Kidney epithelial cell (primary cell): ENCODE measurements at places on chromosomes 2 and 18.

DNA sequence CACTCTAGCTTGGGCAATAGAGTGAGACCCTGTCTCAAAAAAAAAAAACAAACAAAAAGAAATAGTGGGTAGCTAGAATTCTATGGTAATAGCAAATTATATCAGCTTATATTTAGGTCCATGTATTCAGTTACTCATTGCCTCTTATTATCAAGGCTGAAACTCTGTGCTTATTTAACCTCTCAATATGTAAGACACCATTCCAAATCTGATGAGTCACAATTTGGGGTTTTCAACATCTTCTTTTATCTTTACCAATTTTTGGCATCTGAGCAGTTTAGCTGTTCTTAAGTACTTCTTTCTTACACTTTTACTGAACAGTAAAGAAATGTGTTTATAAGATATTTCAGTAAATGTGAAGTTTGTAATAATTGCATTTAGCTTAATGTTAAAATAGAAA lies 69.3 kb downstream of the TTC27 start:
- no peak for DNase-seq

GRCh38 chr2:240568678-240569522 lies 616 bp downstream of the RNPEPL1 start:
- DNase-seq: no peak

DNA sequence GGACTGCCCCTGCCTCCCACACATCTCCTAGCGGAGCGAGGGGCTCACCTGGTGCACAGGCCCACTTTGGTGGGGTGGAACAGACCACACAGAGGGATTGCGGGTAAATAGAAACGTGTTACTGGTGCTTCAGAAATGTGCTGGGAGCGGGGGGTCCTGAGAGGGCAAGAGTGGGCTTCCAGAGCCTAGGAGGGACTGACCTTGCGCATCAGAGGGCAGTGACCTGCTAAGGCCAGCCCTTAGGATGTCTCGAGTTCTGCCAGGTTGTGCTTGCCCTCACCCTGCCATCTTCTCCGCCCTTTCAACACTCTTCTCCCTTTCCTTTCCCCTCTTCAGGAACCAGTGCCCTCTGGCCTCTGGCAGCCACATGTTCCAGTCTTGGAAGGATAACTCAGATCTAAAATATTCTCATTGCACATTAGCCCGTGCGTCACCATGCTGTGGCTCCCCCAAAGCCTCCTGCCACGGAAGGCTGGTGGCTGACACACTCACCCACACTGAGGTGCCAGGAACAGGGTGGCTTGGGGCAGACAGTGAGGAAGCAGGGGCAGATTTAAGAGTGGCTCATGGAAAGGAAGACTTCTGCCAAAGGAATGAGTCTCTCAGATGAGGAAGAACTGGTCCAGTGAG lies 89.6 kb downstream of the MCFD2 start:
- no peak for DNase-seq

DNA sequence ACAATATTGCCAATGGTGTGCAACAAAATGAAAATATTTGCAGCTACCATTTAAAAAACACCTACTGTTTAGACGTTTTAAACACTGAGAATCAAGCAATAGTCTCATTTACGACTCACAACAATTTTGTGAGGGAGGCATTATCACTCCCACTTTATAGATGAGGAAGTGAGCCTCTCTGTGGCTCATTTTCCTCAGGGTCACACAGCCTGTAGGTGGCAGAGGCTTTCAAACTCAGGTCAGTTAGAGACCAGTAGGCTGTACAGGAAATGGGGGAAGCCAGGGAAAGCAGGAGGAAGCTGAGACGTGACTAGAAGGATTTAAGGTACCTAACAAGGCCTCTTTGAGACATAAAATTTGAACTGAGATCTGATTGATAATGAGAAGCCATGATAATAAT lies 95.0 kb upstream of the ZNF521 start:
- DNase-seq: no peak

GRCh38 chr18:69885841-69886531 lies 61.7 kb downstream of the CD226 start:
- no peak for DNase-seq

GRCh38 chr2:194867328-194867727 lies 789.7 kb upstream of the SLC39A10 start:
- DNase-seq: no peak

DNA sequence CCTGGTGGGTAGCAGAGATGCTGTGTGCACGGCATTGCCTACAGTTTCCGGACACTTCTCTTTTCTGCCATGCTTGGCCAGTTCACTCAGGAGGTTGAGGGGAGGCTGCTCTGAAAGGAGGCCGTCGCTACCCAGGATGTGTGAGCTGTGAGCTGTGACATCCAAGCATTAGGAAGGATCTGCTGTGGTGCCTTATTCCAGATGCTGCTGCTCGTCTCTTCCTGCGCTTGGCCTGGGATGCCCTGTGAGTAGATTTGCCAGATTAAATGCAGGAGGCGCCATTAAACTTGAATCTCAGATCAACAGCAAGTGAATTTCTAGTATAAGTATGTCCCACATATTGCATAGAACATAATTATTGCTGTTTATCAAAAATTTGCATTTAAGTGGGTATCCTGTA lies 124.2 kb upstream of the SIX3 start:
- no peak for DNase-seq

GRCh38 chr2:74922592-74923227 lies 35.7 kb upstream of the POLE4 start:
- no peak for DNase-seq

GRCh38 chr2:84940831-84941412 lies 30.0 kb upstream of the KCMF1 start:
- DNase-seq: no peak

DNA sequence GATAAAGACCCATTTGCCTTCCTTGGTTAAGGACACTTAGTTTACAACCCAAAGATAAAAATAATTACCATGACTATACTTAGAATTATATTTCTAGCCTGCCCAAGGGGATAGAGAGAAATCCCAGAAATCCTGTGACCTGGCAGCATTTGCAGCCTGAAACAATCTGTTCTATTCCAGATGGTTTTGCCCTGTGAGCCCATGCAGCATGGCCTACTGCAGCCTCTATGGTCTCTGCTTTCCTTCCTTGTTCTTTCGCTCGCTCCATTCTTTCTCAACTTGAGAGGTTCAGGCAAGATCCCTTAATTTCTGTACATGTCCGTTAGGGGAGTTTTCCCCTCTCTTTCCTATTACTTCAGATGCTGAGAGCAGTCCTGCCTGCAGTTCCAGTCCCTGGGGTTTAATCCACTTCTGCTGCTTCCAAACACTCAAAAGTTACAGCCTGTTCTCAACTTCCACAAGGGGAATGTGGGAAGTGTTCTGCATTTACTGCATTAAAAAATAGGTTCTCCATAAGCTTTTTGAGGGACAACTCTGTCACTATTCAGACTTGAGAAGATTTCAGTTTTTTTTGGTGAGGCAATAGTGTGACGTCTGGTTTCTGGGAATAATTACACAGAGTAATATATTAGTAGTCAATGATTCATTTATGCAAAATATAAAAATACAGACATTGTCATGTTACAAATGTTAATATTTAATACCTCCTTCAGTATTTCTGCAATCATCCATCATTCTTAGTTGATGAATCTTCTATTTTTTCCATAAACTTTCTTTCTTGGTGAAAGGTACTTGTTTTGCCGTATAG lies 80.3 kb downstream of the CDCA7 start:
- no peak for DNase-seq

DNA sequence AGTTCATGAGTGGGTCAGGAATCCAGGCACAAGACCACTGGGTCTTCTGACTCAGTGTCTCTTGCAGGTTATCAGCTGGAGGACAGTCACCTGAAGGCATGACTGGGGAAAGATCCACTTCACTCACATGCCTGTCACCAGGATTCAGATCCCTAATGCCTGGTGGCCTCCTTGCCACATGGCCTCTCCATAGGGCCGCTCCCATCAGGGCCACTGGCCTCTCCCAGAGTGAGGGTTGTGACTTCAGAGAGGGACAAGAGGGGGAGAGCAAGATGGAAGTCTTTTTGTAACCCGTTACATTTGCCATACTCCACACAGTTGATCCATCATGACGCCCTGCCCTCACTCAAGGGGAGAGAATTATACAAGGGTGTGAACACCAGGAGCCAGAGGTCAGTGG lies 13.0 kb upstream of the OTOS start:
- DNase-seq: no peak

DNA sequence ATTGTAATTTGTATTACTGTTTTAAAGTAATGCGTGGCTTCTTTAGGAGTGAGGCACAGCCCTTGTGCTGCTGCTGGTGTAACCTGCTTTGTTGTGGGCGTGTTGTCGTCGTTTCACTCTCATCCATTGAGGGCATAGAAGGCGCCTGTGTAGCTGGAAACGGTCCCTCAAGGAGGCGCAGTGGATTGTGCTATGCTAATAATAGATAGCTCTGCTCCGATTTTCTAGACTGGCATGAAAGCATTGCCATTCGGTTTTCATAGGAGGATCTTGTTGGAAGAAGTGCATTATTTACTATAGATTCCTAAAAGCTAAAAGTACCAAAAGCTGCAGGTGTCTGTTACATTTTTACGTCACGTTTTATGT lies 17.9 kb downstream of the RAB12 start:
- DNase-seq: no peak

DNA sequence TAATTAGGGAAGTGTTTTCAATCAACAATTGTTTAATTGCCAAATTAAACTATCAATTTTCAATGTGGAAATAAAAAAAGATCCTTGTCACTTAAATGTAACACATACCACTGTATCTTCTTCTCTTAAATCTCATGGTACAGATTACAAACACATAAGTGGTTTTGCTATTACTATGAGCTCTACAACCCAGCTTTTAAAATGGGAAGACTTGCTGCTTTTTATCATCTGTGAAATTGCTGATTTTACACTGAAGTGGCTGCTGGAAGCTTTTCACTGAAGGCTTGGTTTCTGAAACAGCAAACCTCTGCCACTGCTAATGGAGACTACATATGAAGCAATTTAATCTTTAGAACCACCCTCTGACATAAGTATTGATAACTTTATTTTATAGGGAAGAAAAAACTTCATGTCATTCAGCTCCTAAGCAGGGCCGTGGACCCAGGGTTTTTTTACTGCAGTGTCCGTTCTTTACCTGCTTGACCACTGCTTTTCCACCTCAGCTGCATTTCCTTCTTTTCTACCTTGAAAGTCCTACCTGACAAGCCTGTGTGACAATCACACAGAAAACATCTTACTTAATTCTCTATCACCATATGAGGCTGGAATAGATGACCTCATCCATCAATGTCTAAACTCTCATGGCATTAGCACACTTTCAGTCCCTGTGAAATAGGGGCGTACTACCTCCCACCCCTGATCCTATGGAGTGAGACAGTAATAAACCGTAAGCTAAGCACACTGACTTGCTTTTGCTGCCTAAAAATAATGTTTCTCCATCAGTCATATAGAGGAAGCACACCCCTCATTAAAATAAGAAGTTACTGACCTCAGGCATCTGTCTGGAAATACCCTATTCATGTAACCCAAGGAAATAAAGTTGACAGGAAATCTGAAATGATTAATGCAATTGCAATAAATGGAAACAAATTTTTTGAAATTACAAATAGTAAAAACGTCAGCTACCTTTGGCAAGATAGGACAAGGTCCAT lies 19.2 kb upstream of the SLC8A1 start:
- DNase-seq: no peak

DNA sequence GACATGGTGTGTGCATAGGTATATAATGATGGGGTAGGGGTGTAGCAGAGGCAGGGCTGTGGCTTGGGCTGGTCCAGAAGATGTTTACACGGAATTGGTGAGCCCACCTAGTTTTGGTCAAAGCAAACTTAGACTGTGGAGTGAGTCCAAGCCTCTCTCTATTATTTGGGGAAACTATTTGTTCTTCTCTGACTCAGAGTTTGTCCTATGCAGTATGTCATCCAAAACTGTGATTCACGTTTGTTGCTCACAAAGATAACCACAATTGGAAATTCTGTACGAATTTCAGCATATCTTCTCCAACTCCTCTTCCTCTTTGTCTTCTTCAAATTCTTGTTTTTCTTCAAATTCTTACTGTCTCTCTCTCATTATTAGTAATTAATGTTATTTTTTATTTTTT lies 292.9 kb downstream of the XIRP2 start:
- no peak for DNase-seq

GRCh38 chr2:179050755-179051154 lies 818 bp upstream of the CCDC141 start:
- no peak for DNase-seq

DNA sequence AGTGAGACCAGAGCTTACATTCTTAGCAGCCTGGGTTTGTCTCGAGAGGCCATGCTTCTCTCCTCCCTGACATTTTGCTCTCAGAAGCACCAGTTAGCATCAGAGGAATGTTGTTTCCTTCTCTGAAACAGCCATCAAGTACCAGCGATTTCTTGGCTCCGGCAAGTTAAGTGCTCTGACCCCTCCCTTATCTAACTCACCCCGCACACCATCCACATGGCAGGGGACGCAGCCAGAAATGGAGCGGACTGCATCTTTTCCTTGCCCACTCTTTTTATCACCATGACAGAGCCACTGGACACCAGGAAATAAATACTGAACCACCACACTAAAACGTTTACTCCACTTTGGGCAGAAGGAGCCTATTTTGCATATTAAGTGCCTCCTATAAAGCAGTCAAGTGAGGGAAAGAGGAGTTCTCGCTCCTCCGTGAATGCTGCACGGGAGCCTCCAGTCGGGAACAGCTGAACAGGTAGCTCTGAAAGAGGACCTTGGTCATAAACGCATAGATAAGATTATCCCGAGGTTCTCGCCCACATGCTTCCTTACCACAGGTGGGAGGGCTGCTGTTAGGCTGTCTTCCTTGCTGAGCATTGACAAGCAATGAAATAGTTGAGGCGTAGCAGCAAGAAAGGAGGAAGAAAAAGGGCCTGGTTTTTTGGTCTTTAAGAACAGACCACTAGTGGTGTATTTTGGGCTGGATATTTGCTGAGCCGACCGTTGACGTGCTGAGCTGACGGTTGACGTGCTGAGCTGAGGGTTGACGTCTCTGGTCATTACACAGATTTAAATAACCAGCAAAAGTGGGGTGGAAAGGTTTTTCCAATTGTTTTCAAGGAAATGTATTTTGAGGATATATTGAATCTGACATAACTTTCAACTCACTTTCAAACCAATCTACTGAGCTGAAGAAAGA lies 71.4 kb upstream of the ITGB6 start:
- DNase-seq: no peak

- no peak for DNase-seq
Observed at GRCh38 chr2:65877331-65878010, 445.1 kb upstream of the SPRED2 start.

DNA sequence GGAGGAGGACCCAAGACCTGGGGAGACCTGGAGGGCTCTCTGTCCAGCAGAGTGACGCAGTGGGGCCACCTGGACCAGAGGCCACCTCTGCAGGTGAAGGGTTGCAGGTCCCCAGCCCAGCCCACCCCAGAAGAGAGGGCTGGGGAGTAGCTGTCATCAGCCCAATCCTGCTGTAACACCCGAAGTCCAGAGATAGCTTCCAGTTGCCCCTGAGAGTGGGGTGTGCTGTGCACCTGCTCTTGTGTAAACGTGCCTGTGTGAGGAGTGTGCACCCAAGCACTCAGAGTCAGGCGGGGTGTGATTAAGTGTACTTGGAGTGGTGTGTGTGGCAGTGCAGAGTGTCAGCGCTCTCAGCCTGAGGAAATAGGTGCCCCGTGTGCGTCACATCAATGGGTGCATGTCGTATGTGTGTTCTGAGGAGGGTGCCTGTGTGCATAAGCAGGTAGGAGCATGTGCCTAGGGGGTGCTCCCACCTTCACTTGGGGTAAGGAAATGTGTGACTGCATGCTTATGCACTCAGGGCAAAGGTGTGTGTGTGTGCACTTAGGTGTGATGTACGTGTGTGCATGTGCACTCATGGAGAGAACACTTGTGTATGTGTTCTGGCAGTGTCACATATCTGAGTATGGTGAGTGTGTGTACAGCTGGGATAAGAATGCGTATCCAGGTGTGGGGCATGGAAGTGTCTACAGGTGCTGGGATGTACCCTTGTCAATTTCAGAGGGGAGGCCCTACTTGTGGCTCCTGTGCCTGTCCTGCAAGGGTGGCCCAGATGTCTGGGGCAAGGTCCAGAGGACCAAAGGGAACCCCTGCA lies 672 bp downstream of the ATP6V1B1 start:
- DNase-seq: no peak
